Right atrium auricular region (tissue), 2 donors: ENCODE measurements at places on chromosomes 3 and 15. TPM values are rescaled to one million over a fixed set of nuclear protein-coding genes. Genes with fewer than 3 reads are reported as not detected.

The DPH6 gene
- 9.2 TPM for total RNA-seq

DNA sequence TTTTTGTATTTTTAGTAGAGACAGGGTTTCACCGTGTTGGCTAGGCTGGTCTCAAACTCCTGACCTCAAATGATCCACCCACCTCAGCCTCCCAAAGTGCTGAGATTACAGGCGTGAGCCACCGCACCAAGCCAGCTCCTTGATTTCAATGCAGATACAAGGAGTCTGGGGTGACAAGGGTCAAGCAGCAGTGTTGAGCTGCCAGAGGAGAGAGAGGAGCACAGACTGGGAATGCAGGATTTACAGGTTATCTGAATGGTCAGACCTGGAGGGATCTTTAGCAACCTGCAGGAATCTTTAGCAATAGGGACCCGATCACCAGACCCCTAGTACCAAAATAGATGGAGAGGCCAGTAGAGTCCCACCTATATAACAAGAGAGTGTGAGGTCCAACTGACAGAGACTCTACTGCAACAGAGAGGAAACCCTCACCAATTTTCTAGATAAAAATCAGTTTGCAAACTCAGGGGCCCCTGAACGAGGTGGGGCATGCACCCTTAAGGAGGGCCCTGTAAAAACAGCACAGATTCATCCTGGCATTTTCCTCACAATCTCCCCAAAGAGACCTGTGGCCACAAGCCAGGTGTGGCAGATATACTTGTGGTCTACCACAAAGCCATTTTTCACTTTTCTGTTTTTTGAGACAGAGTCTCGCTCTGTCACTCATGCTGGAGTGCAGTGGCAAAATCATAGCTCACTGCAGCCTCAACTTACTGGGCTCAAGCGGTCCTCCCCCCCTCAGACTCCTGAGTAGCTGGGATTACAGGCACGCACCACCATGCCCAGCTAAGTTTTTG is 10.7 kb upstream of the SHISA5 start:
- DNase-seq, result no peak

DNA sequence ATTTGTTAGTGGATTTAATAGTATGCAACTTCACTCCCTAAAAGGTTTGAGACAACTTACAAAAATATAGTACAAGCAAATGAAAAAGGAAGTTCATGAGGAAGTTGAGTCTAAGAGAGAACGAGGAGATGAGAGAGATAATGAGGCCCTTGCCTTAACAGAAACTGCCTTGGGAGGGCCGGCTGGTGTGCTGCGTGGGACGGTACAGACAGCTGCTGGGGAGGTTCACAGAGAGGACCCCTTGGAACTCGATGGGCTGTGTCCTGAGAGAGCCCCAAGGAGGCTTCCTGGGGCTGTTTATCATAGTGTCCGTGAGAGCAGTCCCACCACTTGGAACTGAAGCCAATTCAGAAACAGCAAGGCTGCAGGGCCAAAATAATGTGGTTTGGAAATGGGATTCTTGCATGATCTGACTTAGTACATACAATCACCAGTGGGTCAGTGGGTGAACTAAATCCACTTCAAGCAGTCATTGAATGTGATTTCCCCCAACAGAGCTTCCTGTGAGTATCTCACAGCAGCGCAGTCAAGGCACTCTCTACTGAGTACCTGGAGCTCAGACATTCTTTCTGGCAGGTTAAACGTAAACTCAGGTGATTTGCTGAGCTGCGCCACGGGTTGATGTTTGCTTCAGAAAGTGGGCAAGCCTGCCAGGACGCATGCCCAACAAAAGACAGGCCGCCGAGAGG is 90.8 kb downstream of the CRTC3 start:
- DNase-seq, result no peak

DNA sequence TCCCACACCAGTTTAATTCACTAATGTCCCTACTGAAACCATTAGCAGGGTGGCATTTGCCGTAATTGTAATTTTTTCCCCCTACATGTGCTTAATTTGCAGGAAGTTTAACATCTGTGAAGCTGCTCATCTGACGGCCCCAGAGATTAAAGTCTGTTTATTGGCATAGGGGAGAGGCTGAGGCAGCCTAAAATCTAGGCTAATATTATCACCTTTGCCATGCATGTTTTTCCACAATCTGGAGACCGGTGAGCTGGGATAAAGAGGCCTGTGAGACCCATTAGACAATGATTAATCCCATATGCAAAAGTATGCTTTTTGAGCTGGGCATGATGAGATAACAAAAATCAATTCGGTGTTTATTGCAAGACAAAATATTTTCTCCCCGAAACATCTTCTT is 561.2 kb upstream of the ALCAM start:
- DNase-seq, result no peak

DNA sequence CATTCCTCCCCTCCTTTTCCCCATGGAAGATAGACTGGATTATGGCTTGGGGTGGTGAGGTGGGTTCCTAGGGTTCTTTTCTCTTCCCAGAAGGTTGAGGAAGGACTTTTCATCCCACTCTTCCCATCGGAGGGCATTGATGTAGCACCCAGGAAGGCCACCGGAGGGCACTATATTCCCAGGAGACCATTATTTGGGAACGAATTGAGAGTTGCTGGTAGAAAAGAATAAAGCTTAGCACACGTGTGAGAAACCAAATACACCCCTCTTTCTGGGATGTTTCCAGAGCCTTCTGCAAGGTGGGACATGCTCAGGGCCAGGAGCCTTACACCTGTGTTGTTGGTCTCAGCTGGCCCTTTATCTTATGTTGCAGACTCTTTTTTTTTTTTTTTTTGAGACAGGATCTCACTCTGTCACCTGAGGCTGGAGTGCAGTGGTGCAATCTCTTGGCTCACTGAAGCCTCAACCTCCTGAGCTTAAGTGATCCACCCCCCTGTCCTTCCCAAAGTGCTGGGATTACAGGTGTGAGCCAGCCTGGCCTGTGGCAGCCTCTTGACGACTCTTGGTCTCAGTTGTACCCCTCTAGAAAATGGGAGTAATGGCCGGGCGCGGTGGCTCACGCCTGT is 6.3 kb upstream of the CDC25A start:
- DNase-seq, result peak; percentile 70

GRCh38 chr3:54185740-54186139 is 63.4 kb downstream of the CACNA2D3 start:
- no peak for DNase-seq

DNA sequence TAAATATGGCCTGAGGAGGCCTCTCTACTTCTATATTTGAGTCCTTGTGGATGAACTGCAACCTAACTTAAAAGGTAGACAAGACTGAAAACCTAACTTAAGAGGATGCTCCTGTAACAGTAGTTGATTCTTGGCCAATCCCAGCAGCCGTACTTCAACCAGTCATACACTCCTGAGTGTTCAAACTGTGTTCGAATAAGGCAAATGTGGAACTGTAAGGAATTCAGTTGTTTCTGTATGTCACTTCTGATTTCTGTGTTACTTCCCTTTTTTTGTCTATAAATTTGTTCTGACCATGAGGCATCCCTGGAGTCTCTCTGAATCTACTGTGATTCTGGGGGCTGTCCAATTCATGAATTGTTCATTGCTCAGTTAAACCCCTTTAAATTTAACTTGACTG is 20.5 kb downstream of the GALK2 start:
- no peak for DNase-seq

GRCh38 chr3:14862661-14863230 is 44.0 kb downstream of the FGD5 start:
- no peak for DNase-seq

- no peak for DNase-seq
Observed at GRCh38 chr3:44340058-44340395, 1.5 kb downstream of the TCAIM start.

DNA sequence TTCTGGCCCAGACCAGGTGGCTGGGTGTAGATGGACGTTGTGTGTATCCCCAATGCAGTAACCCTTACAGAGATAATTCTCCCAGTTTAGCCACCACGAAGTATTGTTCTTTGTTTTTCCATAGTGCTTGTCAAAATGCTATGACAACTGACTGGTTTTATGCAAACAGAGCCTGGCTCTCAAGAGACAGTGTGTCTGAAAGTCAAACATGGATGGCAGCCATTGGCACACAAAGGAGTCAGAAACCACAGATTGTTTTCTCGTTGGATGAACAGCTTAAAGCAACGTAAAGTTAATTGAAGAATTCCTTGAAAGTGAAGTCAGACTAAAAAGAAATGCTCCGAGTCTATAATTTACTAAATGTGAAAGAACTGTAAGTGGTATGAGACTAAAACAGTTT is 91.2 kb downstream of the FILIP1L start:
- no peak for DNase-seq

GRCh38 chr15:65651831-65652749 is 30.4 kb downstream of the SLC24A1 start:
- no peak for DNase-seq

DNA sequence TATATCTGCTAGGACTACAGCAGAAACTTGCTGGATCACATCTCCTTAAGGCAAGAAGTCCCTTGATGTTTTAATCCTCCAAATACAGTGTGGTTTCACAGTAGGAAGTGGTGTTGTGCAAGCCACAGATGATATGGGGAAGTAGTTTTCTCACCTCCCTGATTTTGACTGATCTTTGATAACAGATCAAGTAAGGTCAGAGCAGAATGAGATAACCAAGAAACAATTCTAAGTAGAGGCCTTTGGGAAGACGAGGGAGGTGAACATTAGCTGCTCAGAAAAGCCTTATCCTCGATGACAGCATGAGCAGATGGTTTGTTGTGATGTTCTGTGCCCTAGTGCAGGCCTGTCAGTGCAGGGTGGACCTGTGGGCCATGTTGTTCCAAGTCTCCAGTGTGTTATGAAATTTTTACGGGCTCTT is 61.3 kb downstream of the RIOX2 start:
- DNase-seq, result no peak
